ENCODE measurements at places on chromosomes 3 and 15.
A peak's percentile ranks its signal among the peaks of the same experiment; 100 is the strongest.

- DNase-seq, result no peak
Measured at GRCh38 chr3:164235289-164236028, 842.8 kb downstream of the SI start.

DNA sequence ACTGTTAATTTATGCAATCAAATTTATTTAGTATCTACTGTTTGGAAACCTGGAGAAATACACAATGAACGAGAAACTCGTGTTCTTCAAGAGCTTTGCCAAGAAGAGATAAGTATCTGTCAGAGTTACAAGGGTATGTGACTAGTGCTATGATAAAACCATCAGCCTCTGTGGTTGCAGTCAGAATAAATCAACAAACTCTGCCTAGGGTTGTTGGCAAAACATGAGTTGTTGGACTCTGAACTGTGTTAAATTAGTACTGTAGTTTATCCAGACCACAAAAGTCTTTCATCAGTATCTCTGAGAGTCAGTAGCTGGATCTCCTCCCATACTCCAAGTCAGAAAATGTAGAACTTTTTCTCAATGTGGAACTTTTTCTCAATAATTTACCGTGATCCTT lies 918.4 kb downstream of the NAALADL2 start:
- DNase-seq, result no peak

- DNase-seq, result peak; percentile 3
Measured at GRCh38 chr3:39990532-39990931, 181.1 kb downstream of the MYRIP start.

DNA sequence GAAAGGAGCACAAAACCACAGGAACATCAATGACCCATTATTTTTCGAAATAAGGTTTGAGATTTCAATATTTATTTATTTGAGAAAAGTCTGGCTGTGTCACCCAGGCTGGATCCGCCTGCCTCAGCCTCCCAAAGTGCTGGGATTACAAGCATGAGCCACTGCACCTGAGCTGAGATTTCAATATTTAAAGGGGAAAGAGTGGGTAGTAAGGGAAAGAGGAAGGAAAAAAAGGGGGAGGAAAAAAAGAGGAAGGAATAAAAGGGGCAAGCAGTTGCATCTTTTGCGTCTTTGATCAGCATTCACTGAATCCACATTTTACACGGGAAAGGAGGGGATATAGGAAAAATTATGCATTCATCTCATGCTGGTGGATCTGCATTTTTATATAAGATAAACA lies 47.4 kb downstream of the ERICH6 start:
- DNase-seq, result no peak

GRCh38 chr3:192929146-192929545 lies 11.5 kb upstream of the MB21D2 start:
- DNase-seq, result no peak

DNA sequence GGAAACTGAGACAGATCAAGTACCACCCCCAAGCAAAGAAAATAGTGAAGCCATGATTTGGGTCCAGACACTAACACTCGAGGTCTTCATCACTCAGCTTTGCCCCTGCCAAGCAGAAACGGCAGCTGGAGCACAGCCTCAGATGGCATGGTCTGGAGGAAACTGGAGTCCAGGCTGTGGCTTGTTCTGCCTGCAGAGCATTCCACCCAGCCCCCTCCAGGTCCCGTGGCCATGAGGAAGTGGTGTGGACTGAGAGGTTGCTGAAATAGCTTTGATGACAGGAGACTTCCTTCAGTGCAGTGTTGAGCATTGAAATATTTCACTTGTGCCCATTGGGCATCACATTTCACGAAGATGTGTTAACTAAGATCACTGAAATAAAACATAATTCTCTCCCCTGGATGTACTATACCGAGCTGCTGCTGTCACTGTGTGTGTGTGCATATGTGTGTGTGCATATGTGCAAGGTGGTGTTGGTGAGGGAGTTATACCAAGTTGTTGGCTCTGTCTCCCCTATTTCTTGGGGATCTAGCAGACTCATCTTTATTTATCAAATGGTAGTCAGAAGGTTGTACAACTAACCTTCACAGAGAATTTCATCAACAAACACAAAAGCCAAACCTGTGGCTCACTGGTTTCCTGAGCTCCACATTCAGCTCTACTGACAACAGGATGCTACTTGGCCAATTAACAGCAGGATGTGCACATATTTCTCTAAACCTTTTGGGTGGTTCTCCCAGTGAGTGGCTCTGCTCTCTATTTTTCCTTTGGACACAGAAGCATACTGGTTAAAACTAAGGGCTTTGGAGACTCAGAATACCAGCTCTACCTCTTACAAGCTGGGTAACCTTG lies 660.1 kb upstream of the CFAP20DC start:
- no peak for DNase-seq

DNA sequence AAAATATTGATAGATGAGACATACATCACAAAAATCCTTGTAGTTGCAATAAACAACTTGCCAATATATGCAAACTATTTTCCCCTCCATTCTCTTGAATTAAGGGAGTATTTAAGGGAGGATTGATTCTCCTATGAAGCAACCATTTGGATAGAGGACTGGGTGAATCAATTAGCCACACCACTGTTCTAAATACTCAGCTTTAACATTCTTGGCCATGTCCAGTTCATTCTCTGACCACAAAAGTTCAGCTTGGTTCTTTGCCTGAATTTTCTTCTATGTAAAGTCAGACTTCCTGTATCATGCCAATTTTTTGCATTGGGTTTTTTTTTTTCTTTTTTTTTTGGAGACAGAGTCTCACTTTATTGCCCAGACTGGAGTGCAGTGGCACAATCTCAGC lies 15.8 kb upstream of the SEC11A start:
- no peak for DNase-seq

- DNase-seq, result no peak
Measured at GRCh38 chr15:74832826-74833225, 6.4 kb downstream of the CPLX3 start.

GRCh38 chr3:31790193-31791089 lies 190.6 kb downstream of the OSBPL10 start:
- DNase-seq, result no peak

GRCh38 chr3:128420720-128421438 lies 45.8 kb downstream of the DNAJB8 start:
- DNase-seq, result no peak

GRCh38 chr3:177201700-177202397 lies 4.6 kb upstream of the TBL1XR1 start:
- DNase-seq, result no peak

DNA sequence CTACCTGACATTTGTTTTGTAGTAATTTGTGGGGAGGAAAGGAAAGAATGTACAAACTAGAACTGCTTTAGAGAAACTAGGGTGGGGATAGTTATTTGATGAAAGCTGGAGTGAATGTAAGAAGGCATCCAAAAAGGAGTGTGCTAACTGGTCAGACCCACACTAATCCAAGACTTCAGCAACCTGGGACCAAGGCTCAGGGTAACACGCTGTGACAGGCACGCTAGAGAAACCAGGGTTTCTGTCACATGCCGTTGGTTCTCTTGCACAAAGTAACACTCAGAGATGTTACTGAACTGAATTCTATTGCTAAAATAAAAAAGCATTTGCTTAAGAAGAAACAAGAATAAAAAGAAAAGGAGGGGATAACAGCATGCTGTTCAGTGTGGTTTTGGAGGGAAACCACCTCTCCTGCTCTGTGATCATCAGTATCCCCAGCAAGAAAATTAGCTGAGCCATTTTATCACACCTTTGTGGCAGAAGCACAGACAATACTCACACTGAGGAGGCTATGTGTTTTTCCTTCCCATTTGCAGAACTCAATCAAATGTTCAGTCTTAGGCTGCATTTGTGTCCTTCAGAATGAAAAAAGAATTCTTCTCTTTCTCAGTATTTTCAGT lies 2.8 kb upstream of the CCDC80 start:
- no peak for DNase-seq

GRCh38 chr3:55085231-55085630 lies 157.4 kb upstream of the LRTM1 start:
- DNase-seq, result no peak

GRCh38 chr15:48761393-48762158 lies 49.3 kb downstream of the CEP152 start:
- no peak for DNase-seq

DNA sequence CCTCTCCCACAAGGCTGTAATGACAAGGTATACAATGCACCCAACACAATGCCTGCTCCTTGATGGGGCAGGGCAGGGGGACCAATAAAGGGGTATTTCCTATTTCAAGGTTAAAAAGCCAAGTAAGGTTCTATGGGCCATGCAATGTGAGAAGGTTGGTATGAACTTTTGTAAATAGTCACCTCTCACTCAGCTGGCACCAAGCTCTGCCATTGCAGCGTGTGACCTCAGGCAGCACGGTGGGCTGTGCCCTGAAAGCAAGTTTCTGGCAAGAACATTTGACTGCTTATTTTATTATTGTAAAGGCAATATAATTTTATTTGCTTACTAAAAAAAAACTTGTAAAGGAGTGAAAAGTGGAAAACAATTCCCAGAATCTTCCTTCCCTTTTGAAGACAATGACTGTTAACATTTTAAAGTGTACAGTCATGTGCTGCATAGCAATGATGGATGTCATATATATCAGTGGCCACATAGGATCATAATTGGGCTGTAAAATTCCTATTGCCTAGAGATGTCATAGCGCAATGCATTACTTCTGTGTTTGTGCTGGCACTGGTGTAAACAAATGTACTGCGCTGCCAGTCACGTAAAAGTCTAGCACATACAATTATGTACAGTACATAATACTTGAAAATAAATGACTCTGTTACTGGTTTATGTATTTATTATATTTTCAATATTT lies 167.3 kb upstream of the RORA start:
- no peak for DNase-seq

DNA sequence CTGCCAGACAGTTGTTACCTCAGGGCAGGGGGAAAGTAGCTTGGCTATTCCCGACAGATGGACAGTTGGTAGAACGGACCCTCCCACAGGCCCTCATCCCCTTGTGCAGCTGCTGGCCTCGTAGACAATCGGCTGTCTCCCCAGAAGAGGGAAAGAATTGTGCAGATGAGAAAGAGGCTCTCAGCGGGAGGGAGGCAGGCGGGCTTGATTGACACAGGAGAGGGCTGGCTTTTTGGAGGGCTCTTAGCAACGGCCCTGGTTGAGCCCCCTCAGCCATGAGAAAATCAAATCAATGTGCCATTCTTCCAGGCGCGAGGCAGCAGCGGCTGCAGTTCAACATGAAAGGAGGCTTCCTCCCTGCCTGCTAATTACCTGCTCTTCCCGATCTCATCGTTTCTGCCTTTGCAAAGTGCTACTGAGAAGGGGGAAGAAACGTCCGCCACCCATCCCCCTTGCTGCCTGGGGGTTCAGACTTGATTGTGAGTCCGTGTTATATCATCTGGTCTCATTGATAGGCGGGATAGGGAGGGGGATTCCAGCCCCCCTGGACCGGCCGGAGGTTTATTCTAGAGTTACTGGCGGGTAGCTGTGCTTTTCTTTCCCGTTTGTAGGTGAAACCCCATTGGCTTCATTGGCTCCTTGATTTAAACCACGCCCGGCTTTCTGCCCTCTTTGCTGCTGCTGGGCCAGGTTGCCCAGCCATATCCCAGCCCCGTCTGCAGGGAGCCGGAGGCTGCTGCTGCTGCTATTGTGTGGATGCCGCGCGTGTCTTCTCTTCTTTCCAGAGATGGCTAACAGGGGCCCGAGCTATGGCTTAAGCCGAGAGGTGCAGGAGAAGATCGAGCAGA lies at the start of gene TAGLN3:
Gene TAGLN3 (plus strand): TSS at position 287 of the 848 bp plus-strand sequence. CDS start 501 bp downstream, at position 788.
- peak; percentile 73 for DNase-seq

GRCh38 chr3:144529566-144529965 lies 557.9 kb downstream of the DIPK2A start:
- DNase-seq, result no peak

DNA sequence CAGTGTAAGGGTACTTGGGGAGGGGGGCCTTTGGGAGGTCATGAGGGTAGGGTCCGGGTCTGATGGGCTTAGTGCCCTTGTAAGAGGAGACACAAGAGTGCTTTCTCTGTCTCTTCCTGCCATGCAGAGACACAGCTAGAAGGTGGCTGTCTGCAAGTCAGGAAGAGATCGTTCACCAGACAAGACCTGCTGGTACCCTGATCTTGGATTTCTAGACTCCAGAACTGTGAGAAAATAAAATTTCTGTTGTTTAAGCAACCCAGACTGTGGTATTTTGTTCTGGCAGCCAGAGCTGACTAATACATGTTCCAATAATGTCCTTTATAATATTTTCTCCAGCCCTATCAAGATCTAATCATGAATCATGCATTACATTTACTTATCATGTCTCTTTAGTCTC lies 130.0 kb upstream of the VEPH1 start:
- no peak for DNase-seq

- no peak for DNase-seq
Measured at GRCh38 chr3:149186219-149186618, 35.4 kb downstream of the CP start.

- DNase-seq, result no peak
Measured at GRCh38 chr15:42354824-42355223, 4.5 kb upstream of the CAPN3 start.

- DNase-seq, result no peak
Measured at GRCh38 chr3:162052636-162053035, 556.0 kb downstream of the OTOL1 start.

DNA sequence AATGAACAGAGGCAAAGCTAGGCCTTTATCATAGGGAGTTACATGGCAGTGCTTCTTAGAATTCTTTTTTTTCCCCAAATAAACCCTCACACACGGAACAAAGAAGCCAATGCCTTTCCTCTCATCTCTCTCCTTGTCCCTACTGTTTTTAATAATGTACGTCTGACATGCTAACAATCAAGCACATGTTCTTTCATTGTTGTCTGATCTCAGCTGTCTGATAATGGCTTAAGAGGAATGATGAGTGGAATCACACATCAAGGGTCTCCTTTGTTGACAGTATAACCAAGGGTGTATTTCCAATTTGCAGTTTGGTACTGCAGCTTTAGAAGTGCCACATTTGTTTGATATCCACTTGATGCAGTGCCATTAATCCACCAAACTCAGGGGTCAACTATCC lies 34.8 kb upstream of the EPHA3 start:
- DNase-seq, result no peak

- no peak for DNase-seq
Measured at GRCh38 chr3:5267889-5268288, 80.4 kb downstream of the EDEM1 start.

DNA sequence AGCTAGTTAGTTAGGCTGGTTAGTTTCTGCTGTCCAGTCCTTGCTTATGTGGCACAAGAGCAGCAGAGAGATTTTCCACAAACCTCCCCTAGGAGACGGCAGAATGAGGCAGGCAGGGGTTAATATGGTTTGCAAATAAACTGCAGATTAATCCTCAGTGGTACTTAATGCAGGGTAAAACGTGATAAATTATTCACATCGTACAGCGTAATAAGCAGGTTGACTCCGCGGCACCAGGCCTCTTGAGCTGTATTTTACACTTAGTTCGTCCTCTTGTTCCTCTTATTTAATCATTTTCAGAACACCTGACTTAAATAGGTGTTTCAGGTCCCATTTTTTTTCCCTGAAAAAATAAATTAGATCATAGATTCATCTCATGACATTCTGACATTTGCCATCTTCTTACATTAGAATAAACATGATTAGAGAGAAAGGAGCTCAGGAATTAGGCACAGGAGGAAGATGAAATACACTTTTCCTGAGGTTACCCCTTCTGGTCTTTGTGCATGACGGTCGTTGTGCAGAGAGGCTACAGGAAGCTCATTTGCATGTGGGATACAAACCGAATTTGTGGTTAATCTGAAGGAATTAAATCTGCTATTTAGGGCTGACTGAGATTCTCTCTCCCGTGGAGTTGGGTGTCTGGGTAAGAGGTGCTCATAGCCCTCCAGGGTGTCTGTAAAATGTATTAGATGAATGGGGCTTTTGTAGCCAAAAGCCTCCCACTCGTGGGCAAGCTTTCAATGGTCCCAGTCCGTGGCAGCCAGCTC lies 27.1 kb upstream of the VPS8 start:
- no peak for DNase-seq

Data from NCI-H1092 (cell line).